Activated CD4-positive, alpha-beta T cell treated with anti-CD3 and anti-CD28 coated beads, Interleukin-2, amount 50 U/mL, for 48 hours (primary cell): ENCODE measurements at places on chromosomes 4 and X.

DNA sequence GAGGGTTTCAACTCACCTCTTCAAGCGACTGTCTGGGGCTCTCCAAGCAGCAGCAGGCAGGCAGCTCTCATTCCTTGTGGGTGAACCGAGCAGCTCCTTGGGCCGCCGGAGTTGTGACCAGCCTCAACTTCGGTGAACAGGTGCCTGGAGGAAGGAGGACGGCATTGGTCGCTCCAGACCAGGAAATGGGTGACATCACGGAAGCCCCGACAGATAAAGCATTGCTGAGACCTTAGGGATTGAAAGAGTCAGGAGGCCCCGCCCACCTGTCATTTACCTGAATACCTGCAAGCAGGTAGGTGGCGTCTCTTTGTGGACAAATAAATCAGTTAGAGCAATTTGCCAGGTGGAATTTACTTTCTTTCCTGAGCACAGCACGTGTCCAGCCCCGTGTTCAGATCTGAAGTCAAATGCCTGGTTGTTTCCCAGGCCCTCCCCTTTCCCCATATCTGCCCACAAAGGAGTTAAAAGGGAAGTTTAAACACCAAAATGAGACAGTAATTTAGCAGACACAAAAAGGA lies at the start of gene LNX1:
TSS of gene LNX1 (minus strand) at position 115 of the 521 bp plus-strand sequence. CDS start 17,484 bp downstream, outside the sequence.
- no peak for DNase-seq

- DNase-seq = no peak
Measured at GRCh38 chr4:13829457-13829856, 201.9 kb upstream of the BOD1L1 start.

DNA sequence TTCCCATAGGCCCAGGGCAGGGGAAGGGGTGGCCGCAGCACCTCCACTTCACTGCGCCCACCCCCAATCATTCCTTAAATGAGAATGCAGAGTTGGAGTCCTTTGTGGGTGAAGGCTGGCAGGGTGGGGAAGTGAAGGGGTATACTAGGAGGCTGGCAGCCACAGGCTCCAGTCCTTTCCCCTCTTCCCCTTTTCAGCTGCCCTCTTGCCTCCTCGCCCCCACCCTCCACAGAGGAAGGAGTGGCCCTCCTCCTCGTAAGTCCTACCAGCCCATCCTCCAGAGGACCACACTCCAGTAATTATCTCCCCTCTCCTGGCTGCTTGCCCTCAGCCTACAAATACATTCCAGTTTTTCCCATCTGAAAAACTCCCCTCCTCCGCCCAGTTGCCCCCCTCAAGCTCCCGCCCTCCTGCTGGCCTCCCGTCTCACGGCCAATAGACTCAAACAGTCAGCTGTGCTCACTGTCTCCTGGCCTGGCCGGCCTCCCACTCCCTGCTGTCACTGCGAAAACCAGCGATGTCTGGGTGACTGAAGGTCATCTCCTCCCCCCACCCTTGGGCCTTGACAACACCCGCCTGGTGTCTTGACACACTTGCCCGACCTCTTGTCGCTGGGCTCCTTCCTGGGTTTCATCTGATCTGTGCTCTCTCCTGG lies 38.8 kb downstream of the EFNB1 start:
- no peak for DNase-seq

DNA sequence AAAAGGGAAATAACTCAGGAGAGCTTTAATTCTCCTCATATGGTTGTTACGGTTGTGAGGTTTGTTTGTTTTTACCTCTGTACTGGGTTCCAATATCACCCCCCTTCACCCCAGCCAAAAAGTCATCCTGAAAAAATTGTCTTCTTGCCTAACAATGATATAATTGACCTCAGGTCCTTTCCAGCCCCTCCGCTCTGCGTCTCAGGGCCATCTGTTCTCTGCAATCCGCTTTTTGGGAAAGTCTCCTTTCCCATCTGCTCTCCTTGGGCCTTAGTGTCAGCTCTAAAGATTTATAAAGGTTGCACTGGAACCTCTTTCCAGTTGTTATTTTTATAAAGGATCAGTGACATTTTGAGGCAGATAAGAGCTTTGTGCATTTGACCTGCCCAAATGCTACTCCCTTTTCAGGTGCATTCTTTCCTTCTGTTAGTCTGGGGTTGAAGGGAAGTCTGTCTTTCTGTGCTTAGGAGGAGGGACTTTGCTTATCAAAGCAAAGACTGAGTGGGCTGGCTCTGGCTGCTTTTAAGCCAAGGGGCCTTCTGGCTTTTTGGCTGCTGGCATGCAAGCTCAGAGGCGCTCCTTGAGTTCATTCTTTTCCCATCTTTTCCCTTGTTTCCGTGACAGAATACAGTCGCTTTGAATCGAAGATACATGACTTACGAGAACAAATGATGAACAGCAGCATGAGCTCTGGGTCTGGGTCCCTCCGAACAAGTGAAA lies 34.1 kb downstream of the DLG3 start:
- no peak for DNase-seq

DNA sequence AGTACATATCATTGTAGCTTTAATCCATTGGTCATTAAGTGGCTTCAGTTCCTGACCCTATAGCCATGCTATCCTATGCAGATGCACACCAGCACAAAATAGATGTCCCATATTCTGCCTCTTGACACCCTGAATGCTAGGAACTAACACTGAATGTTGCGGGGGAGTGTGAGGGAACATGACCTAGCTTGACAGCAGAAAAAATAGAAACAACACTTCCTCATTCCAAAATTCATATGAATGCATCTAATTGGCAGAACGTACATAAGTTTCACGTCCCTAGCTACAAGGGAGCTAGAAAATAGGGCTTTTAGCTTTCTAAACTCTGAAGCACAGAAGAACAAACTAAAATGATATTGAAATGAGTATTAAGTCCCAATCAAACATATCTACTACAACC lies 14.4 kb upstream of the DCAF8L1 start:
- no peak for DNase-seq

DNA sequence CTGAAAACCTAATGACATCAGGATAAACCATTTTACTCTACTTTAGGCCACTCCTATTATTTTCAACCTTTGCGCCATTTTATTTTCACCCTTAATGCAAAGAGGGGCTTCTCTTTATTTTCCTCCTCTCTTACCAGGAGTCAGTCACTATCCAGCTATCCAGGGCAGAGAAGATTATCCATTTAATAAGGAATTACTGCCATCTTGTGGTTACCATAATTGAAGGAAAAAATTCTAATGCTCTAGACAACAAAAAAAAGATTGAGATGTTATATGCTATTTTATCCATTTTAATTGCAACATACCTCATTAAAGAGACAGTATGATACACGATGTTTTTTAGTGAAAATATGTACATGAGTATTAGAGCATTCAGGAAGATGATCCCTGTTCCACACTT lies 514.5 kb upstream of the FAM241A start:
- no peak for DNase-seq

GRCh38 chr4:6986072-6986780 lies 56.9 kb upstream of the TADA2B start:
- no peak for DNase-seq

- no peak for DNase-seq
Measured at GRCh38 chrX:26783512-26784225, 567.7 kb downstream of the MAGEB5 start.

- DNase-seq = no peak
Measured at GRCh38 chrX:150348365-150348764, 14.8 kb upstream of the MAMLD1 start.

GRCh38 chrX:150870487-150871340 lies 27.8 kb downstream of the CD99L2 start:
- no peak for DNase-seq

DNA sequence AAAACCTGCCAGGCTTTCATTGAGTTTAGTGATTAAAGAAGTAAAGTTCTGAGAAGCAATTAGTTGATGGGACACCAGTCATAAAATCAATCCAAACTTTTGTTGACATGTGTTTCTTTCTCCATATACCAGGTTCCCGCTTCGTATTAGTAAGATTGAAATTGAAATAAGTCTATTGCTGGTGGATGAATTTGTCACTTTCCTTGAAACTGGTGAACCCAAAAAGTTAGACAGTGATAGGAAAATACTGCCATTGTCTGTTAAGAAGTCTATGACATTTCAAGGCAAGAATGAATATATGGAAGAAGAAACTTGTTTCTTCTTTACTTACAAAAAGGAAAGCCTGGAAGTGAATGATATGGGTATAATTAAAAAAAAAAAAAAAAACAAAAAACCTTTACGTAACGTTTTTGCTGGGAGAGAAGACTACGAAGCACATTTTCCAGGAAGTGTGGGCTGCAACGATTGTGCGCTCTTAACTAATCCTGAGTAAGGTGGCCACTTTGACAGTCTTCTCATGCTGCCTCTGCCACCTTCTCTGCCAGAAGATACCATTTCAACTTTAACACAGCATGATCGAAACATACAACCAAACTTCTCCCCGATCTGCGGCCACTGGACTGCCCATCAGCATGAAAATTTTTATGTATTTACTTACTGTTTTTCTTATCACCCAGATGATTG lies at the start of gene CD40LG:
TSS of gene CD40LG (plus strand) at position 482 of the 684 bp plus-strand sequence. CDS start at position 573, 91 bp downstream.
- no peak for DNase-seq

DNA sequence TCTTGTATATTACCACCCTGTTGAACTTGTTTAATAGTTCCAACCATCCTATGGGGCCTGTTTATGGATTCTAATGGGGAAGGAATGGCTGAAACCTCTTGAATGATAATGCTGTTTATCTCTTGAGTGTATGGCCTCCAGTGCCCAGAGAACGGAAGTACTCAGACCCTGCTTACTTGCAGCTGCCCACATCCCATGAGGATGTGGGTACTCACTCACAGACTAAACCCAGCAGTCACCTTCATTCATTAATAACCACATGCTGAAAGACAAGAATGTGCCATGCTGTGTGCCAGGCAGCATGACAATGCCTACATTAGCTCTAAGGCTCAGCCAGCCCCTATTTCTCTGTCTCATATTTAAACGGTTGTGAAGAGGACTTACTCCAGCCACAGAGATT lies 5.9 kb upstream of the ARMCX5 start:
- no peak for DNase-seq

GRCh38 chr4:174870311-174870710 lies 41.3 kb upstream of the GLRA3 start:
- no peak for DNase-seq

GRCh38 chr4:121958777-121959176 lies 6.9 kb upstream of the TRPC3 start:
- DNase-seq = no peak

DNA sequence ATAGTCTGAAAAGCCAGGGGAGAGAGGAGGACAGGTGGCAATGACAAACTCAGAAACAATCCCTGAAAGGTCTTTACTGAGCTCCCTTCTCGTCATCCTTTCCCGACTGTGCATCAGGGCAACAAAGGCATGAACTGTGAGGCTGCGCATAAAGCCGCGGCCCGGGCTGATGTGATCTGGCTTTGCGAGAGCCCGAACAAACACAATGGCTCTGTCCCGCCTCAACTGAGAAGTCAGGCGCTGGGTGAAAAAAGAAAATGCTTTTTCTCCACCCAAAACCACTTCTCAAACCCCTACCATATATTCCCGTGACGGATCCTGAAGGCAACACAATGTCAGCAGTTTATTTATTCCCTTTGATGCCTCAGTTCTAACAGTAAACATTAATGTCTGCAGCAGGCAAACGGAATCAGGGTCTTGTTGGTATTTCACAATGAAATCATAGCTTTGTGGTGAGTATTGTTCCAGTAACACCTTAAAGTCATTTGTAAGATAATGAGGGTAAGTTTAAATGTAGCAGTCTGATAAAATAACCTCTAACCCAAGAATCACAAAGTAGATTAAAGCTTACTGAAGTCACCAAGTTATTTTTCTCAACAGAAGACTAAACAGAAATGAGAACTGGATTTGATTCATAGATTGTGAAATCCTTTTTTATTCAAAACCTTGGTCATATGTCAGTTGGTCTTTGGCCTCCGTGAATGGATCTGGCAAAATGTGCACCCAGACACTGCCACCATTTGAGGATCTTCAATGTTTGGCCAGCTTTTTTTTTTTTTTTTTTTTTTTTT lies 67.4 kb downstream of the APBB2 start:
- no peak for DNase-seq

GRCh38 chr4:154073107-154073822 lies 284.4 kb upstream of the SFRP2 start:
- peak; percentile 4 for DNase-seq

GRCh38 chrX:139290310-139290709 lies 240.2 kb upstream of the F9 start:
- no peak for DNase-seq

- DNase-seq = no peak
Measured at GRCh38 chr4:103032574-103032973, 13.1 kb upstream of the SLC9B1 start.

DNA sequence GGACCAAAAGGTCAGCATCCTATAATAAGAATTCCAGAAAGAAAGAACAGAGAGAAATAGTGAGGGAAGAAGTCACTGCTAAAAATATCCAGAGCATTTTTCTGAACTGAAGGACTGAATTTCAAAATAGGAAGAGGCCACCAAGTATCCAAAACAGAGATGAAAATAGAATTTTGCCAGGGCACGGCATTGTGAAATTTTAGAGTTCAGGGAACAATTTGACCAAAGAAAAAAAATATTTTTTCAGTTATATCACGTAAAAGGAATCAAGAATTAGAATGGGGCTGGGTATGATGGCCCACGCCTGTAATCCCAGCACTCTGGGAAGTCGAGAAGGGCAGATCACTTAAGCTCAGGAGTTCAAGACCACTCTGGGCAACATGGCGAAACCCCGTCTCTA lies 65.4 kb downstream of the FGFBP1 start:
- DNase-seq = no peak

- DNase-seq = no peak
Measured at GRCh38 chr4:24477919-24478318, 106.4 kb downstream of the DHX15 start.

DNA sequence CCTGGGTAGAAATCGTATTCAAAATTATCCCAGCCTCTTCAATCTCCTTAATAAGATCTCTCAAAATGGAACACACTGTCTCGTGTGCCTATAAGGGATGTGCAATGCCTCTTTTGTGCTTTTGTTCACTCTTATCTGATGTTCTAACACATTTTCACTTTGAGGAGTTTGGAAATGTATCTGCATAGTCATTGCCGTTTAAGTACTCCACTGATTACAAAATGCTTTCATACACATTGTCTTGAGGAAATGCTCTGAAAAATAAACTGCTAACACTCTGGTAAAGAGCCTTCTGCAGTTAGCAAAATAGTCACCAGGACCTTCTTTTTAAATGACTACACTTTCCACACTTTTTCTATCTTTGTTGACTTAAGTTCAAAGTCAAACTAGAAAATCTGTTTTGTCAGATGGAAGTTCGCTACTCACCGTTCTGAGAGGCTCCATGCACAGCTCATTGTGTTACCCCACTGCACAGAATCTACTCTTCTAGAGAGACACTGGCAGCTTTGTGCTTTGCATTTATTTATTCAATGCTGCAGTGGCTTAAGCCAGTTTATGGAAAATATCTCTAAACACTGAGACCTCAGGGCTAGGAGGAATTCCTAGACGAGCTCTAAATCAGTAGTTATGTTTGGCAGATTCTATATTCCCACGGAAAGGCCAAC lies 159.0 kb downstream of the CHIC2 start:
- no peak for DNase-seq

- DNase-seq = no peak
Measured at GRCh38 chrX:106980952-106981626, 18.9 kb downstream of the MORC4 start.
